GDM1 (cell line): ENCODE measurements at places on chromosomes 12 and 14.

DNA sequence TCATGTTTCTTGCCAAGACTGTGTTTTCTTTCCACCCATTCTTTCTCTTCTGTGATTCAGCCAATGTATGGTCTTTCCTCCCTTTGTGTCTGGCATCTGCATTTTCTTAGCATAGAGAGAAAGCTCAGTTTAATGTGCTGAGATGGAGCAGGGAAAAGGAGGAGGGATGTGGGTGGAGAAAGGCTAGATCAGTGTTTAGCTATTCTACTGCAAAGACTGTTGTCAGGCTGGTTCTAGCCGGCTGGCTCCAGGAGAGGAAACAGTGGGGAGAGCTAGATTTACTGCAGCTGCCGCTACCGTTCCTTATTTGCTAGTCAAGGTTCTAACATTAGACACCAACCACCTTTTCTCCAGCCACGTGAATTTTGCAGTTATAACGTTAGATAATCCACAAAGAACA lies 5.2 kb upstream of the RIMKLB start:
- peak; percentile 78 for DNase-seq

- DNase-seq: no peak
These were observed 211.9 kb downstream of the TBX5 start for GRCh38 chr12:114194066-114194465.

DNA sequence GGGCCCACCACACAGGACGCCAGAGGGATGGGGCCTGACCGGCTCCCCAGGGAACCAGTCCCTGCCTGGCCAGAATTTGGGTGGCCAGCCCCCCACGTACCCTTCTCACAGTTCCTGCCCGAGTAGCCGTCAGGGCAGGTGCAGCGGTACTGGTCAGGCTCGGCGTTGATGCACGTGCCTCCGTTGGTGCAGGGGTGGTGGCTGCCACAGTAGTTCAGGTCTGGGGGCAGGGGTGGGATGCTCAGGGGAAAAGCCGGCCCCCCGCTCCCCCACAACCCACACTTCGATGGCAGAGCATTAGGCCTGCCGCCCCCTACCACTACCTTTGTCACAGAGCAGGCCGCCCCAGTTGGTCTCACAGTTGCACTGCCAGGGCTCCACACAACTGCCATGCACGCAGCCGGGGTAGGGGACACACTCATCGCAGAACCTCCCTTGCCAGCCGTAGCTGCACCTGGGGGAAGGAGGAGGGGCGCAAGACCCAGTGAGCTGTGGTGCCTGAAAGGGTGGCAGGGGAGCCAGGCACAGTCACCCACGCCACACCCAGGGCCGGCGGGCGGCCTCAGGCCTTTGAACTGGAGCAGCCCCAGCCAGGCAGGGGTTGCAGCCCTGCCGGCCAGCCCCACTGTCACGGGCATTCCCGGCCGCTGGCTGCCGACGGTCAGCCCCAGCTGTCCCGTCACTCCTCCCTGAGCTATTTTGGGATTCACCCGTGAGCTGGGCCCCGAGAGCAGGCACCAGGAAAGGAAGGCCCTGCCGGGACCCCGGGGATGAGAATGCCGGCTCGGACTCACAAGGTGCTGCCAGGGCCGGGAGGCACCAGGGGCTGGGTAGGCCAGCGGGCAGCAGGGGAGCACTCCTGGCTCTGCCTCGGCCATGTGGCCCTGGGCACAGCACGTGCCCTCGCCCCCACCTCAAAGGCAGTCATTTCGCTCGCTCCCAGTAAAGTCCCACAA lies 16.5 kb downstream of the JAG2 start:
- DNase-seq: no peak

DNA sequence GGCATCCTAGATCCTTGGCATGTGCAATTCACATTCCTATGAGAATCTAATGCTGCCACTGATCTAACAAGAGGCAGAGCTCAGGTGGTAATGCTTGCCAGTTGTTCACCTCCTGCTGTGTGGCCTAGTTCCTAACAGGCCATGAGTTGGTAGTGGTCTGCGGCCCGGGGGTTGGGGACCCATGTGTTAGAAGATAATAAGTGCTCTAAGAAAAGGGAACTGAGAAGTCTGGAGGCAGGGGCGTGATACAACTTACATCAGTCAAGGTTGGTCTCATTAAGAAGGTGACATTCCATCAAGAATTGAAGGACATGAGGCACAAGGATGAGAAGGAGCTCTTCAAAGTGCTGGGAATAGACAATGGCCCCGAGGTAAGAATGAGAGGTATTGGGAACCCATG lies 49.3 kb downstream of the OVCH1 start:
- DNase-seq: no peak

- DNase-seq: no peak
These were observed 121.6 kb downstream of the PHLDA1 start for GRCh38 chr12:75909714-75910656.

- DNase-seq: no peak
These were observed 247.4 kb downstream of the GALC start for GRCh38 chr14:87745507-87746118.

DNA sequence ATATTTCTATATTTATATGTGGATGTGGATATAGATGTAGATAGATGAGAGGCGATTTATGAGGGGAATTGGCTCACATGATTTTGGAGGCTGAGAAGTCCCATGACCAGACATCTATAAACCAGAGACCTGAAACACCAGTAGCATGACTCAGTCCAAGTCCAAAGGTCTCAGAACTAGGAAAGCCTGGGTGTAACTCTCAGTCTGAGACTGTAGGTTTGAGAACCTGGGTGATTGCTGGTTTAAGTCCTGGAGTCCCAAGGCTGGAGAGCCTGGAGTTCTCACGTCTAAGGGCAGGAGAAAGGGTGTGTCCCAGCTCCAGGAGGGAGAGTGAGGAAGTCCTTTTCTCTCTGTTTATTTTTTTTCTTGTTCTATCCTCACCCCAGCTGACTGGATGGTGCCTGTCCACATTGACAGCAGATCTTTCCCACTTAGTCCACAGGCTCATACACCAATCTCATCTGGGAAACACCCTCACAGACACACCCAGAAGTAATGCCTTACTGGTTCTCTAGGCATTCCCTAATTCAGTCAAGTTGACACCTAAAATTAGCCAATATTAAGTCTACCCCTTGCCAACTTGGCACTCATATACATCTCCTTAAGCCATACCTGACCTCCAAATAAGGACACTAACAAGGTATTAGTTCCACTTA lies 45.4 kb downstream of the EMP1 start:
- DNase-seq: no peak

DNA sequence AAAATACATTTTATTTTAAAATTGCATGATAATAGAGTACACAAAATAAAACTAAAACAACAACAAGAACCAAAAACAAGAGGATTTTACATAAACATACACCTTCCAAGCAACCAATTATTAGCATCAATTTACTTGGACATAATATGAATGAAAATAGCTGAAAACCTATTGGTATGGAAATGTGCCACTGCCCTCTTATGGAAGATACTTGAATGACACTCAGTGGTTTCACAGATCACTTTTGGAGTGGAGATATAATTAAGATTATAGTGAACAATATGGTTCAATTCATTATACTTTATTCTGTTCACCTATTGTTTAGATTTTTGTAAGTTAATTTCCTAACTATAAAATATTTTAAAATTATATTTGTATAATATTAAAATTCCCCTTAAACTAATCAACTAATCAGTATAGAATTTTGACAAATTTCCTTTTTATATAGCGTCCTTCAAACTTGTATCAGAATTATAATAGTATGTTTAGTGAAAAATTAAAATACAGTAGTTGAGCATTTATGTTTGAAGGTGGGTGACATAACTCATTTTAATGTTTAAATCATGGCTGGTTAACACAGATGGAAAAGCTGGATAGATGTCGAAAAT lies 70.1 kb downstream of the SLC6A15 start:
- DNase-seq: no peak

DNA sequence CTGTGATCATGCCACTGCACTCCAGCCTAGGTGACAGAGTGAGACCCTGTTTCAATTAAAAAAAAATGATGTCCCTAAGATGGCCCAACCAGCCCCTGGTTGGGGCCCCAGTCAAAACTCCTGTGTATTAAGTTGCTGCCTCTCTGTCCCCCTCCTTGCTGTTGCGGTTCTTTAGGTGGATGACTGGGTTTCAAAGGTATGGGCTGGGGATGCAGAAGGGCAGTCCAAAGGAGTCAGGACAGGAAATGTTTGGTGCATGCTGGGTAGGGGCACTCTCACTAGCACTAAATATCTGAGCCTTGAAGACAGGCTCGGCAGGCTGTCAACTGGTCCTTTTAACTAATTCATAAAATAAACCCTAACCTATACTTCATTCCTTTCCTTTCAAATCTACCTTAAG lies 12.0 kb upstream of the PIP4K2C start:
- no peak for DNase-seq

DNA sequence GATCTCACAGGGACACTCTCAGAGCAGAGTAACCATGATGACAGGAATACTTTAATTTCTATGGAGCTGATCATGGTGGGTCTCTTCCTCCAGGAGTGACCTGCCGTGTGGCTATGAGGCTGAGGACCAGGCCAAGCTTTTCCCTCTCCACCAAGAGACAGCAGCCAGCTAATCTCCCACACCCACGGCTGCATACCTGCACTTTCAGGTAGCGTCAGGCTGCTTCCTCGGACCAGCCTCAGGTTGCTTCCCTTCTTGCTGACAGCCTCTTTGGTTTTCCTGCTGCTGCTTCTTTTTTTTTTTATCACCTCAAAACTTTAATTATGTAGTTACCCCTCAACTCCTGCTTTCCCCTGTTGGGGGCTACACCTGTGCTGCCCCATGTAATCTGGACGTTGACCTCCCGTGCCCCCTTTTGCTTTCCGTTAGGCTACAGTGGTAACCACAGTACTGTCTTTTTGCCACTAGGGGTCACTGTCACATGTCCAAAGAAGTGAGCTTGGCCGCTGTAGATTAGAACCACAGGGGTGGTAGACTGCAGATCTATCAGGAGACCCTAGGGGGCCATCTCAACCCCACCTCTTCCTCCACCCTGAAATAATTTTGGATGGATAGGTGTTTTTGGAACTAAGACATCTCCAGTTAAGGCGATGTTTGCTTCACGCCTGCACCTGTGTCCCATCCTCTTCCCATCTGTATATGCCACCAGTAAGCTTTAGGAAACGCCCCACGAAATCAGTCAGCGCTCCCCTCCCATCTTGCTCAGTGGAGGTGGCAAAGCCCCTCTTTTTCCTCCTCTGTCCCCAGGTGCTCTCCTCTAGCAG lies 7.8 kb upstream of the PIP4K2C start:
- DNase-seq: peak; percentile 69

GRCh38 chr14:68459480-68460136 lies 333.3 kb downstream of the ZFP36L1 start:
- DNase-seq: no peak

DNA sequence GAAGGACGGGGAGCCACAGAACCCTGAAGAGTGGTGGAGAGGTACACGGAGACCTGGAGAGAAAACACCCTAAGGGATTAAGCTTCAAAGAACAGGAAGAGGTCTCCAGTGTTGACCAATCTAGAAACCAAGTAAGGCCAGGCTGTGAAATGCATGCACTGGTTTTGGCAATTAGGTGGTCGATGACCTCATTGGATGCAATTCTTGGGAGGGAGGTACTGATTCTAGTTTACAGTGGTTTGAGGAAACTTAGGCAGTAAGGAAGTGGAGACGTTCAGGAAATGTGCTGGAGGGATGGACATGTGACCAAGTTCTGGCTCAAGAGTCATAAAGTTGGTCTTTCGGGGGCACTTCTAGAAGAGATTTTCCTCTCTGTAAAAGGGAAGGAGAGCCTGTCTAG lies 91.3 kb upstream of the CEP83 start:
- DNase-seq: no peak

DNA sequence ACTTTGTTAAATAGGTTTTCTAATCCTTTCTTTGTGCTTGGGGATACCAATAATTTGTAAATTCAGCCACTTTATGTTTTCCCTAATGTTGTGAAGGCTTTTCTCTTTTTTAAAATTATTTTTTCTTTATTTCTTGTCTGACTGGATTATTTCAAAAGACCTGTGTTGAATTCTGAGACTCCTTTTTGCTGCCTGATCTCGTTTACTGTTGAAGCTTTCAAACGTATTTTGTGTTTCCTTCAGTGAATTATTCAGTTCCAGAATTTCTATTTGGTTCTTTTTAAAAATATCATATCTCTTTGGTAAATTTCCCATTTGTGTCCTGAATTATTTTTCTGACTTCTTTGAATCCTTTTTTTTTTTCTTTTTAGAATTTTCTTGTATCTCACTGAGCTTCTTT lies 241.6 kb downstream of the LRIG3 start:
- DNase-seq: no peak

GRCh38 chr14:66696326-66696725 lies 188.4 kb downstream of the GPHN start:
- no peak for DNase-seq

- no peak for DNase-seq
These were observed 1.2 kb downstream of the SOCS2 start for GRCh38 chr12:93573552-93574223.

- peak; percentile 45 for DNase-seq
These were observed 30.8 kb downstream of the TTC7B start for GRCh38 chr14:90785471-90785870.

DNA sequence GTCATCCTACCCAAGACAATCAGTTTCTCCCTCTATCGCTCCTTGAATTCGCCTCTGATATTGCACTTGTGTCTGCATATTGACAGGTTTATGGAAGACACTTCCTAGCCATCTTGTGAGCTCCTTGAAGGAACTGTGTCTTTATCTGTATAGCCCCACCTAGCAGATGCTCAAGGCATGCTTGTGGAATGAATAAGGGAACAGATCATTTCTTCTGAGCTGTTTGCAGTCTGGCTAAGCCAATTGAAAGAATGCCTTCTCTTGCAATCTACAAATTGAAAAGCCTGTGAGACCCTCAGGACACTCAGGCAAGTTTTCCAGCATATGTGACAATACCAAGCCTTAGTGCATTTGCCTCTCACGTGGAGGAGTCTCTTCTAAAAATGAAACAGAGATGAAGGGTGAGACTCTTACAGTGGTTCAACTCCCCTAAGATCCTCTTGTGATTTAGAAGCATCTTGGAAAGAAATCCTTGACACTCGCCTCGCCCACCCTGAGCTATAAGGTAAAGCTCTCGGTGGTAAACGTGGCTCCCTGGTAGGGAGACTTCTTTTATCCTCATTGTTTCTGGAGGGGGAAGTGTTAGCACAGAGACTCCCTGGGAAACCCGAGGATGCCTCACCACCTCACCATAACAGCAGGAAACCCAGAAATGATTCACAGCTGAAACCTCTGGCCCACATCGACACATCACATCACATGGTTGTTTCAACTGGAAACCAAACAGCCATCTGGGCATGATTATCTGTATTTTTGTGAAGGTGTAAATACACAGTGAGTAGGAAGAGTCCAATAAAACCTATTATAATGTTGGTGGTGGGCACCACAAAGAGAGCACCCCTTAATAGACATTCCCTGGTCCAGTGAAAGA lies 112.3 kb upstream of the BCL2L14 start:
- DNase-seq: peak; percentile 36
